ENCODE measurements at places on chromosomes 6 and 20. TPM values are rescaled to one million over a fixed set of nuclear protein-coding genes. Genes with fewer than 3 reads are reported as not detected.

- peak; percentile 72 for DNase-seq
Observed at GRCh38 chr20:49361862-49362660, 84.2 kb upstream of the ZNFX1 start.

DNA sequence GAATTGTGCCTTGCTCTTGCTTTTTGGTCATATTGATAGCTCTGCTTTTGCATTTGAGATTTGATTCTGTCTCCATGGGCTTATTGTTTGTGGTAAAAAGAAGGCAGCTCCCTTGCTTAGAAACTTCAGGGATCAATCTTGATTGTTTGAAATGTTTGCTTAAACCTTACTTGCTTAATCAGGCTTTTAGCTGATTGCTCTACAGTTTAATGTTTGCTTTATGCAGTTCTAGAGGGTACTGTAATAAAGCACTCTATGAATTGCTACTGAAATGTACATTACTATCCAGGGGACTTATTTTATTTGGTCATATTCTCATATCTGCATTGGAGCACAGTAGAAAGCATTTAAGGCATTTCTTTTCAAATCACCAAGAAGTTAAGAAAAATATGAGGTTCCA is 545.4 kb upstream of the HS3ST5 start:
- DNase-seq, result no peak

GRCh38 chr20:38156888-38157634 is 8.0 kb downstream of the TGM2 start:
- peak; percentile 75 for DNase-seq

GRCh38 chr20:44731657-44732056 is 14.0 kb upstream of the KCNK15 start:
- peak; percentile 70 for DNase-seq

DNA sequence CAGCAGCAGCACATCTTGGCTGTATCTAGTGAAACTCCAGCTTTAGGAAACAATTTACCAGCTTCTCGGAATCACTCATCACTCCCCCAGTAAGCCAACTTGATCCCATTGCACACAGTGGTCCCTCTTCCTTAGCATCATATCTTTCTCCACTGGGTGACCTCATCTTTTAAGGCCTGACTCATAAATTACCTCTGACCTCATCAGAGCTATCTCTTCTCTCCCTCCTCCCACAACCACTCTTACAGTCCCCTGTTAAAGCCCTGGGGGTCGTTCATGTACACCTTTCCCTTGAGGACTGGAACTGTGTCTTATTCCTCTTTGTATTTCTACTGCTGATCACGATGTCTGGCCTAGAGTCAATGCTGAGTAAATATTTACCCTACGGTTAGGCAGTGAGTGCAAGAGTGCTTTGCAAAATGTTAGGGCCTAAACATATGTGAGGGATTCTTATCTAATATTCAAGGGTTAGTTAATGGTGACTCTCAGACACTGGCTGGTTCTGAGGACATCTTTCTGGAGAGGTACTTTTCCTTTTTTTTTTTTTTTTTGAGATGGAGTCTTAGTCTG is 187.2 kb downstream of the LRFN2 start:
- no peak for DNase-seq

DNA sequence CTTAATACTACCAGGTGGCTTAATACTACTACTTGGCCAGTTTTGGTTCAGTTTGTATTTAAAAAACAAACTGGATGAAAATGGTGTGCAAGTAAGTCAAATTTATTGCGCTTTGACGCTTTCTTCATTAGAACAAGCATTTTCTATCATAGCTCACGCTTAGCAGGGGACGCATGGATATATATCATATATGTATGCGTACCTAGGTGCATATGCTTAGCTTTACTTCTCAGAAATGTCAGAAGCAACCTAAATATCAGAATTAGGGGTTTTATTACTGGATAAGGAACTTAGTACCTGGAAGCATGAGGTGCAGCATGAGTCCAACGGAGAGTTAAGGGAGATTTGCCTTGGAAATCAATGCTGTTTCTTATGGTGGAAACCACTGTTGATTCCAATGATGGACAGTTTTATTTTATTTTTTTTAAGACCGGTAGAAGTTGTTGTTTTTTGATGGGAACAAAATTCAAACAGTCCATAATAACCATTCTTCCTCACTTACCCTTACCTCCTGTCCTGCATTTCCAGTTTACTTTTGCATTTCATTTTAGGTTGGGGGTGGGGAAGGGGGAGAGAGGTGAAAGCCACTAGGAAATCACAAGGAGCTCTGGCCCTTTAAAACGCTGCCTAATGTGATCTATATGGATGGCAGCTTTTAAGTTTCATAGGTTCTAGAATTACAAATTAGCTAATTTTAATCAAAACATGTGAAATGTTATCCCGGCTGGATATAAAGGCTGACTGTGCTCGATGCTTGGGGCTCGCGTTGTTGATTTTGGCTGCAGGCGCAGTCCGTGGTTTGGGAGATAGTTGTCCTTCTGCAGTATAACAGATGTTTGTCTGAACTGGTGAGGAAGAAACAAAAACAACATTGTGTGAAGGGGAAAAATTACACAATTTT is 2.1 kb downstream of the SOBP start:
- peak; percentile 21 for DNase-seq

DNA sequence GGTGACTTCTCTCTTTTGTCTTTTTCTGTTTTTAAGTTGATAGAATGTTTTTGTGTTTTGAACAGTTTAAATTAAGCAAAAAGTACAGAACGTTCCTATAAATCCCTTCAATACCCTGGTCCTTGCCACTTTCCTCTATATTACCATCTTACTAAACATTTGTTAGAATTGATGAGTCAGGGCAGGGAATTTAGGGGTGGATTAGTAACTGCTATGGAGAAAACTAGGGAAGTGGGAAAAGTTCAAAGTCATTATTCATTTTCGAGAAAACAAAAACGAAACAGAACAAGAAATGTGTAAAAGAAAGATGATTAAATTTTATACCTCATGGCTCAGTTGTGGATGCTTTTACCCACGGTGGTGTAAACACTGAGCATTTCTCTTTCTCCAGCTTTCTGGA is 240.4 kb upstream of the SULF2 start:
- DNase-seq, result no peak

GRCh38 chr6:161493576-161494118 is 219.8 kb upstream of the AGPAT4 start:
- DNase-seq, result no peak

DNA sequence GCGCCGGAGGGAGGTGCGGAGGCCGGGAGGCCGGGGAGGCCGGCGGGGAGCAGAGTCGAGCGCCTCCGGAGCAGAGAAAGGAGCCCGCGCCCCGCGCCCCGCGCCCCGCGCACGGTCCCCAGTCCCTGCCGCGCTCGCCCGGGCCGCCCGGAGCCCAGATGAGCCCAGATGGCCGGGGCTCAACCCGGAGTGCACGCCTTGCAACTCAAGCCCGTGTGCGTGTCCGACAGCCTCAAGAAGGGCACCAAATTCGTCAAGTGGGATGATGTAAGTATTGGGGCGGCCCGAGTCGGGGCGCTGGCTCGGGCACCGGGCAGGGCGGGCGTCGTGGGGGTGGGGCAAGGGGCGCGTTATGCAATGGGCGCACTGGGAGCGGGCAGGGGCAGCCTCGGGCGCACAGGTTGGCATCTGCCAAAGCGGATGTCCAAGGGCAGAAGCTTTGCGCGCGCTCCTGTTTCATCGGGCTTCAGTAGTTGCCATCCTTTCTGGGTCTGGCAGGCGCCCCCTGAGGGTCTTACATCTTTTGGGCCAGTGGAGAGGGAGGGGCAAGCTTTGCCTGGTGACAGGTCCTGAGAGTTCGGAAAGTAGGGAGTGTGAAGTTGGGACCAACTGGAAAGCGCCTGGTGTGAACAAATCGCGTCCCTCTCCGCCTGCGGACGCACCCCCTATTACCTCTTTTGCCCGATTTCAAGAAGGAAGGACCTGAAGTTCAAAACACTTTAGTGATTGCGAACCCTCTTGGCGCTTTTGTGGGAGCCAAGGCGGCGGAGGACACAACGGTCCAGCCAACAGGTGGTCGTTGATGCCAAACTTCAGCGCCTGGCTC is 631 bp downstream of the PLCB1 start:
- peak; percentile 39 for DNase-seq

DNA sequence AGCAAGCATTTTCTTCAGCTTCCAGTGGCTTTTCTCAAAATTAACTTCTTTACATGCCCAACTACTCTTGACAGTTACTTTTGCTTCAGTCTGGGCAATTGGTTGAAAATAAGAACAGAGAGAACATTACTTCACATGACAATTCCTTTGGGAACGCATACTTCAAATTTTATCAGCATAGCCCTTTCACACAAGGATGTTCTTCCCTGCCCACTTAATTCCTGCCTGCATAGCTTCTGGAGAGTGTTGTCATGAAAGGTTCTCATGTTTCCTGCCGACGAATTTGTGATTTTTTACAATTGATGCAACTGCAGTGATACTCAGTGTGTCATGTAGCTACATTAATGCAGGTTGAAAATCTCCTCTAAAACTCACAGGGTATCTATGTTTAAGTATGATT is 22.0 kb upstream of the SNRNP48 start:
- no peak for DNase-seq

DNA sequence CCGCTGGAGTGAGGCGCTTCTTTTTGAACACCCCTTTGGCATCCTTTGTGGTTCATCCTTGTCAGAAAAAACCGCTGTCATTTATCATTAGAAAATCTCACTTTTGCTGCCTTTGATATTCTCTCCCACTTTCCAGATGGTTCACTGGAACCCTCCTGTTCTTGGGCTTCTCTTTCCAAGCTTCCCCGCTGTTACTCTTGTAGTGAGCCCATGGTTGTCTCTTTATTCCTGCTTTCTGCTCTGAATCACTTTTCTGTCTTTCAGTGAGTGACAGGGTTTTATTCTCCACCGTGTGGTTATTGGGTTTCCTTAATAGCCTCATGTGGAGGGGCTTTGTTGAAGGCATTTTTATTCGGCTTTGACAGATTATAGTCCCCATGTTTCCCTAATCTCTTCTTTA is 117.0 kb downstream of the FARS2 start:
- DNase-seq, result no peak

GRCh38 chr20:60507087-60507694 is 549.0 kb downstream of the CDH26 start:
- DNase-seq, result no peak

- no peak for DNase-seq
Observed at GRCh38 chr20:21175433-21175832, 49.6 kb downstream of the KIZ start.

DNA sequence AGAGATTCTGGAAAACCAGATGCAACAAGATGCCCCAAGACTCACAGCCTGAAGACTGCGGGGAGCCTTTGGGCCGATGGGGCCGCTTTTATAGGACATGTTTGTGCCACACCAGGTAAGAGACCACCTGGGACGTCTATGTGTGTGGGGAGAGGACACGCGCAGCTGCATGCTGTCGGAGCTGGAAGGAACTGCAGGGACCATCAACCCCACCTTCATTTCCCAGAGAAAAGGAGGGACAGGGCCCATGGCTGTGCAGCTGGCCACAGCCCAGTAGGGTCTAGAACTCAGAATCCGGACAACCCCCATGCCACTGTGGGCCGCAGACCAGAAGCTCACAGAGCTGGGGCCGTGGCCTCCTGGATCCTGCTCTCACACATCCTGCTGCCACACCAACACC is 100.3 kb upstream of the MPC1 start:
- DNase-seq, result no peak

DNA sequence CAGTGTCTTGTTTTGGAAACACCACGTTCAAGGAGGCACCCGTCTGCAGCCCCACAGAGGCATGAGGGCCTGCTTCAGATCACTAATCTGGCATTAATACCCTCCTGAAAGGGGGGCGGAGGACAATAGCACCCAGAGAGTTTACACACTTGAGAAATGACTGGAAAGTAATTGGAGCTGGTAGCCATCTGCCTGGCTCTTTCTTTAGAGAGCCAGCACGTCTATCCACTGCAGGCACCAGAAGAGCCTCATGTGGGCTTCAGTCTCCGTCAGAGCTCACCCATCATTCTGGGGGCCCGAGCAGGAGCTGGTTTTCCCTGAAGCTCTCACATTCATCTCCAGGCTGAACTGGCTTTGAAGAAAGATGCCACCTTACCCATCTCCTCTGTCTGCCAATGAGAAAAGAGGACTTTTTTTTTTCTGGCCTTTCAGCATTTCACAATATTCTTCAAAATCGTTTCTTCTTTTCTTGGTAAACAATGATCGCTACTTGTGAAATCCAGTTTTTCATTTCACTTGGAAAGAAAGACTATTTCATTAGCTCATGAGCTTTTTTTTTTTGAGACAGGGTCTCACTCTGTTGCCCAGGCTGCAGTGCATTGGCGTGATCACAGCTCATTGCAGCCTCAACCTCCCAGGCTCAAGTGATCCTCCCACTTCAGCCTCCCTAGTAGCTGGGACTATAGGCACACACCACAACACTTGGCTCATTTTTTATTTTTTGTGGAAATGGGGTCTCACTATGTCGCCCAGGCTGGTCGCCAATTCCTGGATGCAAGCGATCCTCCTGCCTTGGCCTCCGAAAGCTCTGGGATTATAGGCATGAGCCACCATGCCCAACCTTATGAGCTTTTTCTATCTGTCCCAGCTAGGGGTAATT is 124.7 kb upstream of the ZNF217 start:
- no peak for DNase-seq

DNA sequence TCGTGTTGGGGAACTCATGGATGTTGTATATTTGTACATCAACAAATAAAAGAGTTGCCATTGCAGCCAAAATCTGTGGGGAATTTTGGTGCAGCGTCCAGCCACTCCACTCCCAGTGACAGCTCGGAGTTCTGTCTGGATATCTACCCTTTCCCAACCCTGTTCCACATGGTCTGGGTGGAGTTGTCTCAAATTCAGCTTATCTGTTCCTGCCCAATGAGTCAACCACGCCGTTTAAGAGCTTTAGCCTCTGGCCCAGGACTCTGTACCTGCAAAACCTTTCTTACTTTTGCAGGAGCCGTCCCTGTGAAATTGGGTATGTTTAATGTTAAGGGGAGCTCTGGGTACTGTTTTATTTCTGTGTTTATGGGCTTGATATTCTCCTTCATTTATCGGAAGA is 33.9 kb upstream of the OVOL2 start:
- DNase-seq, result no peak

- no peak for DNase-seq
Observed at GRCh38 chr6:135008072-135008940, 46.3 kb downstream of the HBS1L start.

GRCh38 chr6:148375401-148375800 is 32.8 kb downstream of the SASH1 start:
- DNase-seq, result no peak

- no peak for DNase-seq
Observed at GRCh38 chr20:1332749-1333300, 3.9 kb upstream of the SDCBP2 start.

The SLC35A1 gene
- 14.0 TPM for total RNA-seq

The TSHZ2 gene
- 3.0 TPM for total RNA-seq

The HLA-DMA gene
- 22.8 TPM for total RNA-seq

The ZSCAN9 gene
- total RNA-seq, result 3.7 TPM

The TMEM170B gene
- 5.5 TPM for total RNA-seq

All from gastrocnemius medialis (tissue), 4 donors.